ENCODE measurements at places on chromosomes 2 and 18. TPM values are rescaled to one million over a fixed set of nuclear protein-coding genes. Genes with fewer than 3 reads are reported as not detected.

- no peaks in the 10 kb centered on the region for H3K27me3 ChIP-seq
- no peak overlapping the region for H3K4me3 ChIP-seq
- no peaks in the 10 kb centered on the region for H3K36me3 ChIP-seq
Observed at GRCh38 chr18:4384932-4385331, 70.2 kb downstream of the DLGAP1 start.

DNA sequence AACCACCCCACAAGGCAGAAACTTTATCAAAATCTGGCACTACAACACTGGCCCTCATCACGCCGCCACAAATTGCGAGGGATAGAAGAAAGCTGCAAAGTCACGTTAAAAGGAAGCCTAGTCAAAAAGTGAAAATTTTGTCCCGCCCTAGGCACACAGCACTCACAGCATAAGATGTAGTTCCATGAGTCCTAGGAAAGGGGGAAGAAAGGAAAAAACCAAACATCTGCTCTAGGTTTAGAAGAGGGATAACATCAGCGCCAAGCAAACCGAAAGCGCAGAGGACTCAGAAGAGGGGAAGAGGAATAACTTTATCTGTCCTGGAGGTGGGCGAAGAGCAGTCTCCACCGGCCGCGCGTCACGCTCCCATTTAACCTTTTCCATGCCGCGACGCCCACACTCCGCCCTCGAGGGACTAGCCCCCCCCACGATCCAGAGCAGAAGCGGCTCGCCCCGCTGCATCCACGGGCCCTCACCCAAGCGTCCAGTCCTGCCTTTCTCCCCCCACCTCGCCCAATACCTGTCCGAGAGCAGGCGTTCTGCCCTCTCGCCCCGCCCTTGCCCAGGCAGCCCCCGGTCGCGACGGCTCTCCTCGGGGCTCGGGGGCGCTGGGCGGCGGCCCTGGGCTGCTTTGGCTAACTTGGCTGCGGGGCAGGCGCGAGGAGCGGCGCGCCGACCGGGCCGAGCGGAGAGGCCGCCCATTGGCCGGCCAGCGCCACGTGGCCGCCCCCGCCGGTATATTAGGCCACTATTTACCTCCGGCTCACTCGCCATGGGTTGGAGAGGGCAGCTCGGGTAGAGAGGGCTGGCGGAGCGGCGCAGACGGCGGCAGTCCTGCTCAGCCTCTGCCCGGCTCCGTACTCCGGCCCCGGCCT, at the start of gene HOXD1:
TSS of gene HOXD1 (plus strand) at position 770 of the 875 bp plus-strand sequence. CDS start 134 bp downstream, outside the sequence.
- peaks cover 79% of the 10 kb centered on the region for H3K27me3 ChIP-seq
- DNase-seq: peak; percentile 57
- no peaks in the 10 kb centered on the region for H3K36me3 ChIP-seq
- peak within 1 kb of the TSS; percentile 75 for H3K27ac ChIP-seq
- peaks cover 14% of the 10 kb centered on the region for H3K4me1 ChIP-seq
- H3K4me3 ChIP-seq: peak within 1 kb of the TSS; percentile 44

- H3K27ac ChIP-seq: no peak overlapping the region
- DNase-seq: no peak
- no peaks in the 10 kb centered on the region for H3K27me3 ChIP-seq
- no peaks in the 10 kb centered on the region for H3K36me3 ChIP-seq
- H3K4me3 ChIP-seq: no peak overlapping the region
Observed at GRCh38 chr18:36464126-36464651, 166.7 kb downstream of the FHOD3 start.

DSG4 gene
- total RNA-seq: not detected

- DNase-seq: no peak
- no peaks in the 10 kb centered on the region for H3K4me1 ChIP-seq
- no peak overlapping the region for H3K4me3 ChIP-seq
- no peak overlapping the region for H3K27ac ChIP-seq
- H3K27me3 ChIP-seq: no peaks in the 10 kb centered on the region
Observed at GRCh38 chr2:66170744-66171330, 264.1 kb upstream of the MEIS1 start.
